ENCODE measurements at places on chromosomes 1 and 21.

GRCh38 chr21:37259426-37259825, 7.7 kb downstream of the VPS26C start:
- DNase-seq, result no peak

DNA sequence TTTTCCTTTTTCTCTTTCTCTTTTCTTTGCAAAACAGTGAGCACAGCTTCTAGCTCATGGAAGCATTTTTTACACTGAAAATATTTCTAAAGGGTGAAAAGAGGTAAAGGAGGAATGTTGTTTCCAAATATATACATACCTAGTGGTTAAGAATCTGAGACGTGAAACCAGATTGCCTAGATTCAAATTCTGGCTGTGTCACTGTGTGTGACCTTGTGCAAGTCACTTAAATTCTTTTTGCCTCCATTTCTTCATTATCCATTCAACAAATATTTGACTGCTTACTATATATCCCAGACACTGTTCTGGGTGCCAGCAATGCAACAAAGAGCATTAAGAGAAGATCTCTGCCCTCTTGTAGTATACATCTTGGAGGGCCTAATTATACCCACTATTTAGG, 53.3 kb downstream of the ZFYVE9 start:
- no peak for DNase-seq

DNA sequence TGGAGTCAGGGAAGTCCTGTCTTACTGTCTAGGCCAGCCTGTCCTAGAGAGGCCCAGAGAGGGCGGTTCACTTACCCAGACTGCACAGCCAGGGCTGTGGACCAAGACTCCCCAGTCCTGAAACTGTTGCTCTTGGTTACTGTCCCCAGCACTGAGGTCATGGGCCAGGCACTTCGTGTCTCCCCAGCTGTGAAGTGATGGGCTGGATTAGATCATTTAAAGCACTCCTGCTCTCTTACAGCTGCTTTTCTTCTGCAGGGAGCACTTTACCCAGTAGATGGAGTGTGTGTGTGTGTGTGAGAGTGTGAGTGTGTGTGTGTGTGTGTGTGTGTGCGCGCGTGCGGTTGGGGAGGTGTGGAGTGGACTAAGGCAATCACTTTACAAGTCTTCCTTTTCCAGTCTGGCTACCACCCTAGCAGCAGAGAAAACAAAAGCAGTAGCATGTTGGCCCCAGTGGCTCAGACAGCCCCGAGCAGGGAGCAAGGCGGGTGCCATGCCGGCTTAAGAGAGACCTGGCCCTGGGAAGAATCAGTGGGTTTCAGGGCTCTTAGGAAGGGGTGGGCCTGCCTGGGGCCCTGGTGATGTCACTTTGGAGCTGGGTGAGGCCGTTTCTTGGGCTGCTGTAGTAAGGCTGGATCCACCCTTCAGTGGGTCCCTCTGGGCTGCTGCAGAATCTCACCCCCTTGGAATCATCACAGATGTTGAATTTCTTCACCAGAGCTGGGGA, 2.4 kb downstream of the SPSB1 start:
- DNase-seq, result no peak

DNA sequence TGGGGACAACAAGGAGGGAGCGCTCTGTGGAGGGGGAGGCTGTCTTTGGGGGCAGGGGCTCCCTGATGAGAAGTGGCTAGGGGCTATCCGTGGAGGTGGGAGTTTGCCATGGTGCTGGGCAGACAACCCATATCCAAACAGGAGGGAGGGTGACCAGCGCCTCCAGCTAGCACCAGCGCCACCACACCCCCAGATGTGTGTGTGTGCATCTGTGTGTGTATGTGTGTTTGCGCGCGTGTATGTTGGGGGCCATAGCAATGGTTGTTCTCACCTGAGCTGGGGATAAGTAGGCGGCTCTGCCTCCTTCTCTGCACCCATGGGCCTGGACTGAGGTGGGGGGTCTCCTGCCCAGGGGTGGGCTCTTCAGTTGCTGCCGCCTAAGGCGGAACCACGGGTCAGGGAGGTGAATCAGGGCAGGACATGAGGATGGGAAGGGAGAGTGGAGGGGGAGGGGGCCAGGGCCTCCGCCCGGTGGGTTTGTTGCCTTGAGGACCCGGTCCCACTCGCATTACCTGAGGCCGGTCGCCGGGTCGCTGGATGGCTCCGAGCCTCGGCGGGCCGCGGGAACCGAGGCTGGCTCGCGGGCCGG, 345 bp downstream of the HPCAL4 start:
- no peak for DNase-seq

DNA sequence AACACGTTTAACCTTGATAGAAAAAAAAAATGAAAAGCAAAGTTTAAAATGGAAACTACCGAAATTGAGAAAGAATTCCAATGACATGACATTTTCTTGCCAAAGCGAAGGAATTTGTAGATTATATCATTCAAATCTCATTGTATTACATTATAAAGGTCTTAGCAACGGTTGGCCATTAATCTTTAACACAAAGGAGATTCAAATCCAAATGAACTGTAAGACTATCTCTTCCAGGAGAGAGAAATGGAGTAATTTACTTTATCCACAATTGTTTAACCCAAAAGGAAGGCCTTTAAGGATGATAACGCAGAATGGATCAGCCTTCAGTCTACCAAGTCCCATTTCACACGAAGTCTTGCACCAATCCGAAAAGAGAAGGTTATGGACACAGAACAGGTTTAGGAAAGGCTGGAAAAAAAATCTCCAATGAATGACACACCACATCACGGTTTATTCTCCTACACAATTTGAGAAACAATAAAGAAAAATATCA, 1.5 kb downstream of the ENAH start:
- DNase-seq, result no peak

- no peak for DNase-seq
Measured at GRCh38 chr1:25184001-25184762, 48.1 kb downstream of the SYF2 start.

DNA sequence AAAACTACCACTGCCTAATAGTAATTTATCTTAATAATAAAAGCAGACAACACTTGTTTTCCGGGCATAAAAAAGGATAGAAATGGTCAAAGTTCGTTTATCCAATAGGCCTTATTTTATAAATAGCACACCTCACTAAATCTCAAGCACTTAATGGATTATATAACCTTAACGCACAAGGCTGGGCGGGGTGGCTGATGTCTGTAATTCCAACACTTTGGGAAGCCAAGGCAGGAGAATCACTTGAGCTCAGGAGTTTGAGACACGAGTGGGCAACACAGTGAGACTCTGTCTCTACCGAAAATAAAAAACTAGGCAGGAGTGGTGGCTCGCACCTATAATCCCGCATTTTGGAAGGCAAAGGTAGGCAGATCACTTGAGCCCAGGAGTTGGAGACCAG, 12.4 kb downstream of the EIF4G3 start:
- no peak for DNase-seq

DNA sequence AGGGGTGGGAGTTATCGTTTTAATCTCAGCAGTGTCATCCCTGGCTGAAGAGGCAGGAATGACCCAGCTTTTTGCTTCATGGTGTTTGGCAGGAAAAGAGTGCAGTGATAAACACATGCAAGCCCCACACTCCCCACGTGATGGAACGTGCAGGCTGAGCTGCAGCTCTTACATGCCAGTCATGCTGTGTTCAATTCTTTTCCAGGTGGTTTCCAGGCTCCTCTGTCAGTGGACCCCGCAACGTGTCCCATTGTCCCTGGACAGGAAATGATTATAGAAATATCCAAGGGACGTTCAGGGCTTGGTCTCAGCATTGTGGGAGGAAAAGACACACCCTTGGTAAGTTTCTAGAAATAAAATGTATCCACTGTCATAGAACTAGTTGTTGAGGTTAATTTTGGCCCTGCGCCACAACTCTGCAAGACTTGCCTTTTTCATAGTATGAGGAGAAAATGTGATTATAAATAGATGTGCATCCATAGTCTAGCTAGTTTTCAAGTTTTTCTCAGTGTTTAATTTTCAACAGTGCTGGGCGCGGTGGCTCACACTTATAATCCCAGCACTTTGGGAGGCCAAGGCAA, 110.2 kb upstream of the L1TD1 start:
- DNase-seq, result no peak

GRCh38 chr1:103333141-103333540, 192.4 kb upstream of the RNPC3 start:
- no peak for DNase-seq

DNA sequence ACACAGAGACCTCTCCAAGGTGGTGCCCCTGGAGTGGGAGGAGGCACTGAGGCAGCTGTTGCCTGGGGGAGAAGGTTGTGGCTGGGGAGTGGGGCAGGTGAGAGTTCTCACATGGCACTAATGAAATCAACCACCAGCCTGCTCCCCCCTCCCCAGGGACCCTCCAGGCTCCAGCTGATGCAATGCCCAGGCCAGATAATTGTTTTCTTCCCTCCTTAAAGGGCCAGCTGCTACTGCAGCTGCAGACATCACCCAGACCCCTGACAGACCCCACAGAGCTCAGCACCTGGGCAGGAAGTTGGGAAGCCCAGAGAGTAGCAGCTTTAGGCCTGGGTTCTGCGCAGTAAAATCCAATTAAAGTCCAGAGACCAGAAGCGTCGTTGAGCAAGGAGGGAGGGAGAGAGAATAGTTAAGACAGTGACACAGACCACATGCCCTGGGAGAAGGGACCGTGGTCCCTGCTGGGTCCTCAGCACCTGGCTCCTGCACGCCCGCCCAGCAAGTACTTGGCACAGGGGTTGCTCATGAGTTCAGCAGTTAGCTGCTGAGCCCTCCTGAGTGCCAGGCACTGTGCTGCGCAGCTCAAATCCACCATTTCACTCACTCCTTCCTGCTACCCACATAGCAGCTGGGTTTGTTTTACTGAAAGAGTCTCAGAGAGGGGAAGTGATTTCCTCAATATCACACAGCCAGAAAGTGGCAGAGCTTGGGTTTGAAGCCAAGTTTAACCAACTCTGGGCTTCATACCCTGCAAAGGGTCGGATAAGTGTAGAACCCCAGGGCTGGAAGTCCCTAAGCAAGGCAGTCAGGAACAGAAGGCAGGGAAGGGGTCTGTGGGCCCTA, 1.9 kb downstream of the RIMS3 start:
- no peak for DNase-seq

DNA sequence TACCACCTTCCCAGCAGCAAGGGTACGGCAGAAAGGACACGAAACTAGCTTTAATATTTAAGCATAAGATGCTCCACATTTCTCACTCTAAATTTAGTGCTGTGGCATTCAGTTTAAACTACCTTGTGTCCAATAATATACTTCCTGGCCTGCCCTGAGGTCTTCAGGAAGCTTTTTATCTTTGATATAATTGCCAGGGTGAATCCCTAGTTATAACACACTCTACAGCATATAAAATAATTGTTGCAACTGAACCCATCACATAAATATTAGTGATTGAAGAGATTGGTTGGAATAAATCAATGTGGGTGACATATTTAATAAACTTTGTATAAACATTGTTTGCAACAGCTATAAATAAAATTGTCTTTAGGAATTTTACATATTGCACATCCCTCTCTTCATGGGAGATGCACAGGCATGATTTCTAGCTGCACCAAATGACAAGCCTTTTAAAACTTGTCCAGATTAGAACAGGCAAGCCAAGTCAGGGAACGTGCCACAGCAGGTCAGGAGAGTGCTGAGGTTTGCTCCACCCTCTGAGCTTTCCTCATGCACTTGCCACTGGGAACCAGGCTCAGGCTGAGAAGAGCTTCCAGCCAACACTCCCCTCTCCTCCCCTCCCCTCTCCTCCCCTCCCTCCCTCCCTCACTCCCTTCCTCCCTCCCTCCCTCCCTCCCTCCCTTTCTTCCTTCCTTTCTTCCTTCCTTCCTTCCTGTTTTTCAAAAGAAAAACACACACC, 623.2 kb upstream of the PKN2 start:
- no peak for DNase-seq

DNA sequence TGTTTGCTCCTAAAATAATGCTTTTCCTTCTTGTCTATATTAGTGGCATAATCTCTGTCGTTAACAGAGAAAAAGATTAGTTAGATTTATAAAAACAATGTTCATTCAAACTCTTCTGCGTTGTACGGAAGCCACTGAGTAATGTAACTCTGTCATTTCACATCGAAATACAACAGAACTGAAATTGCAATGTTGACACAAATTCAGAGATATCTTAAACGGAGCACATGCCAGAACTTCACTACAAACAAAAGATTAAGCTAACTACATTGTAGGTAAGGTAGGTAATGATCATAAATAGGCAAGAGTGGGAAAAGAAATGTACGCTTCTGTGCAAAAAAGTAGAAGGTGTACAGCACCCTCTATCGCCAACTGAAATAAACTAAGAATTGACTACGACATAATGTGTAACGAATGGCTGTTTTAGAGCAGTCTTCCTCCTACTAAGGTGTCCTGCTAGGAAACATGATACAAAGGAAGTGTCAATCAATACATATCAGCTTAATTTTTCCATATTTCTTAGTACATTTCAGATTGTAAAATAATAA, 56.6 kb downstream of the PCNX2 start:
- no peak for DNase-seq

DNA sequence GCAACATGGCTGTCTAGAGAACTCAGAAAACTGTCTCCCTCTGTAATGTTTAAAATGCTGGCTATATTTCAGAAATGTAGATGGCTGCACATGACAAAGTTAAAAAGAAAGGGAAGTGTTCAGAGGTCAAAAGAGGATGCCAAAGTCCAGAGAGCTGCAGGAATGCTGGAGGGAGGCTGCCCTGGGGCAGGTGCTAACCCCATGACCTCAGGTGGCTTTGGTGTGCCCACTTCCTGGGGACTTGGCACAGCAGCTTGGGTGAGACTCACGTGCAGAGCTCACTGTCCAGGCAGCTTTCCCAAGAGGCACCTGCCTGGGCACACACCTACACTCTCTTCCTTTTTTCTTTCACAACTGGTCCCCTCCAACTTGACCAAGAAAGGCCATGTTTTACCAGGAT, 256.4 kb downstream of the KCNJ6 start:
- DNase-seq, result no peak
